Endothelial cell of umbilical vein (primary cell): ENCODE measurements at places on chromosomes 7 and 10. TPM values are rescaled to one million over a fixed set of nuclear protein-coding genes. Genes with fewer than 3 reads are reported as not detected.

FAM149B1 gene
- total RNA-seq = 18.9 and 19.5 TPM in 2 replicates

EBF3 gene
- total RNA-seq = 2.0 and 2.7 TPM in 2 replicates

AGR2 gene
- not detected in 2 replicates for total RNA-seq

RFC2 gene
- 40.0 and 44.3 TPM in 2 replicates for total RNA-seq

GRID2IP gene
- not detected in 2 replicates for total RNA-seq

KAZALD1 gene
- 2.9 and 3.3 TPM in 2 replicates for total RNA-seq

AOC1 gene
- not detected in 2 replicates for total RNA-seq

AKR1C2 gene
- total RNA-seq = 0.16 and 1.7 TPM in 2 replicates

ATG9B gene
- not detected in 2 replicates for total RNA-seq

PLCE1 gene
- 0.04 and 0.05 TPM in 2 replicates for total RNA-seq

OR9A2 gene
- not detected in 2 replicates for total RNA-seq

FAM25G gene
- not detected in 2 replicates for total RNA-seq

IL15RA gene
- total RNA-seq = 16.1 and 18.8 TPM in 2 replicates

PFKP gene
- 359 and 360 TPM in 2 replicates for total RNA-seq

TPK1 gene
- total RNA-seq = 8.3 and 9.3 TPM in 2 replicates

FAM237B gene
- not detected in 2 replicates for total RNA-seq

PEX1 gene
- 10.7 and 11.7 TPM in 2 replicates for total RNA-seq

WDR86 gene
- total RNA-seq = not detected in 2 replicates

GLI3 gene
- total RNA-seq = 24.9 and 30.3 TPM in 2 replicates

PLPP4 gene
- 15.5 and 17.1 TPM in 2 replicates for total RNA-seq

IFIT1B gene
- not detected in 2 replicates for total RNA-seq

HTR5A gene
- not detected in 2 replicates for total RNA-seq

THSD7A gene
- total RNA-seq = 12.7 and 15.2 TPM in 2 replicates

TM9SF3 gene
- 142 and 144 TPM in 2 replicates for total RNA-seq

FXYD4 gene
- not detected in 2 replicates for total RNA-seq

PRPS1L1 gene
- total RNA-seq = not detected in 2 replicates

MYPN gene
- not detected in 2 replicates for total RNA-seq

CFAP70 gene
- total RNA-seq = 0.12 and 0.27 TPM in 2 replicates

RBP4 gene
- total RNA-seq = not detected in 2 replicates

PCLO gene
- 0.65 and 0.75 TPM in 2 replicates for total RNA-seq

HOXA10 gene
- 24.4 and 27.6 TPM in 2 replicates for total RNA-seq

PTN gene
- not detected in 2 replicates for total RNA-seq

TACC2 gene
- 39.9 and 46.2 TPM in 2 replicates for total RNA-seq

PDE6C gene
- not detected in 2 replicates for total RNA-seq

OPN4 gene
- not detected in 2 replicates for total RNA-seq

MSS51 gene
- total RNA-seq = 3.1 and 3.5 TPM in 2 replicates

PNLIPRP1 gene
- not detected in 2 replicates for total RNA-seq

CPEB3 gene
- 2.2 and 2.3 TPM in 2 replicates for total RNA-seq
